Activated CD4-positive, alpha-beta T cell treated with anti-CD3 and anti-CD28 coated beads for 1 hour (primary cell): ENCODE measurements at places on chromosomes 7 and 10.

GRCh38 chr7:30022991-30023390, 3.5 kb downstream of the FKBP14 start:
- no peak for DNase-seq

GRCh38 chr10:44986670-44987069, 8.1 kb upstream of the DEPP1 start:
- no peak for DNase-seq

- no peak for DNase-seq
Observed at GRCh38 chr7:84231157-84231556, 36.6 kb upstream of the SEMA3A start.

- no peak for DNase-seq
Observed at GRCh38 chr10:96904648-96905047, 72.5 kb downstream of the LCOR start.

- DNase-seq: no peak
Observed at GRCh38 chr7:117090791-117091190, 137.5 kb downstream of the ST7 start.

GRCh38 chr7:95686109-95686508, 86.2 kb upstream of the DYNC1I1 start:
- no peak for DNase-seq

- no peak for DNase-seq
Observed at GRCh38 chr10:11553773-11554381, 57.6 kb downstream of the USP6NL start.

- no peak for DNase-seq
Observed at GRCh38 chr7:30761214-30762156, 9.6 kb downstream of the INMT start.

DNA sequence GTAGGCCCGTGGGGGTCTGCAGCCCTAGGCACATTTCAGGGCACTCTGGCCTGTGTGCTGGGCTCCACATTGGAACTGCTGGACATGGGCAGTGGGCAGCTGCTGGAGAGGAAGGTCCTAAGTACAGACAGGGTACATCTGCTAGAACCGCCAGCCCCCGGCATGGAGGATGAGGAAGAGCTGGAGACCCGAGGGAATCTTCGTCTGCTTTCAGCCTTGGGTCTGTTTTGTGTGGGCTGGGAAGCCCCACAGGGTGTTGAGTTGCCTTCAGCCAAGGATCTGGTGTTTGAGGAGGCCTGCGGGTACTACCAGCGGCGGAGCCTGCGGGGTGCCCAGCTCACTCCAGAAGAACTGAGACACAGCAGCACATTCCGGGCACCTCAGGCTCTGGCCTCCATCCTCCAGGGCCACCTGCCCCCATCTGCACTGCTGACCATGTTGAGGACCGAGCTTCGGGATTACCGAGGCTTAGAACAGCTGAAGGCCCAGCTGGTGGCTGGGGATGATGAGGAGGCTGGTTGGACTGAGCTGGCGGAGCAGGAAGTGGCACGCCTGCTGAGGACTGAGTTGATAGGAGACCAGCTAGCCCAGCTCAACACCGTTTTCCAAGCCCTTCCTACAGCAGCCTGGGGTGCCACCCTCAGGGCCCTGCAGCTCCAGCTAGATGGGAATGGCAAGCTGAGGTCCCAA, 1.4 kb downstream of the HPS6 start:
- no peak for DNase-seq

DNA sequence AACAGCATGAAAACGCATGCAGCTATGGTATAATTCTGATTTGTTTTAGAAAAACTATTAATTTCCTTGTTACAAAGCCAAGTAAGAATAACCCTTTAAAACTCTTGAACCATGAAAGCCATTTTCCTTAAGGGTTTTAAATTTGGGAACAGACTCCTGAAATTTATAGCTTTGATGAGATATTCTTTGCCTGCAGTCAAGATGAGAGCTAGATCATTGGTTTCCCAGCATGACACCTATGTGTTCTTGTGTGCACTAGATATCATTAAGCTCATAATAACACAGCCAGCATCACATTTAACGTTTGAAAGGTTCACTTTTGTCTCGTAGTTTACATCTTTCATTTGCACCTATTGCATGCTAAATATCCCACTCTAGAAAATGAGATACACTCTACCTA, 202.2 kb downstream of the PHF14 start:
- no peak for DNase-seq

GRCh38 chr10:117409549-117410305, 34.5 kb upstream of the PDZD8 start:
- DNase-seq: no peak

DNA sequence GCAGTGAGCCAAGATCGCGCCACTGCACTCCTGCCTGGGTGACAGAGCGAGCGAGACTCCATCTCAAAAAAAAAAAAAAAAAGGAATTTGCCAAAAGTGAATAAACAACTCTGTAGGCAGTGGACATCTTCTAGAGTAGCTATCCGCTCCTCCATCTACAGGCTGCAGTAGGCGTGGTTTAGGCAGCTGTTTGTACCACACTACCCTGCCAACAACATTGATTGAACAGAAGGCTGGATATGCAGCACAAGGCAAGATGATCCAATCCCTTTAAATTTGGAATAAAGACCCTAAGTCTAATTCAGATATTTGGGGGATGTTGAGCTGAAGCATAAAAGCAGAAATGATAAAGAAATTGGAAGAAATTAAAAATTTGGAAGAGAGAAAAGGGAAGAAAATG, 141.6 kb downstream of the TES start:
- no peak for DNase-seq
